A549 treated with Mapracorat at 1 μM for 4 hours (cell line): ENCODE measurements at places on chromosomes 12 and 14. TPM values are rescaled to one million over a fixed set of nuclear protein-coding genes. Genes with fewer than 3 reads are reported as not detected.

IL23A gene
- 0.22 to 0.64 TPM (median 0.33 TPM) in 5 replicates for total RNA-seq

KRT3 gene
- total RNA-seq: 0.06 to 0.11 TPM in 2 of 5 replicates, not detected in the others

SSPN gene
- 0.43 to 0.73 TPM (median 0.48 TPM) in 5 replicates for total RNA-seq

OR6C2 gene
- not detected in 5 replicates for total RNA-seq
